Amniotic stem cell (primary cell): ENCODE measurements at places on chromosomes 11 and 22.

DNA sequence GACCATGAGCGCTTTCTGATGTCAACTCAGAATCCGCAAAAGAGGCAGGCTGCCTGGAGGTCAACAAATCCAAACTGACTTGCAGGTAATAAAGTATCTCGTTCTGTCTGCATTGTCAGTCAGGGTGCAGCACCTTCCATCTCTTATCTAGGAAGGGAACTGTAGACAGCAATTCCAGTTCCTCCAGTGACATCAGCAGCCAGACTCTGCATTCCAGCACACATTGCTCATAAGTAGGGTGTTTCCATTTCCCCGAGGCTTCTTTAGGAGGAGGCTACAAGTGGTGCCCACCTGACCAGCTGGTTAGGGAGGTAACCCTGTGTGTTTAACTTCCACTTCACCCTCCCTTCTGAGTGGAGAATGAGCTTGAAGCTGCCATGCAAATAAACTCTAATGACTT lies 53.3 kb downstream of the NTM start:
- no peak for DNase-seq

DNA sequence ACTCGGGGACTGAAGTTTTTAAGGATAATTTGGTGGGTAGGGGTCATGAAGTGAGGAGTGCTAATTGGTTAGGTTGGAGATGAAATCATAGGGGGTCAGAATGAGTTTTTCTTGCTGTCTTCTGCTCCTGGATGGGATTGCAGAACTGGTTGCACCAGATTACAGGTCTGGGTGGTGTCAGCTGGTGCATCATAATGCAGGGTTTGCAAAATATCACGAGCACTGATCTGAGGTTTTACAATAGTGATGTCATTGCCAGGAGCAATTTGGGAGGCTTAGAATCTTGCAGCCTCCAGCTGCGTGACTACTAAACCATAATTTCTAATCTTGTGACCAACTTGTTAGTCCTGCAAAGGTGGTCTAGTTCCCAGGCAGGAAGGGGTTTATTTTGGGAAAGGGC lies 46.4 kb upstream of the CALCB start:
- no peak for DNase-seq

DNA sequence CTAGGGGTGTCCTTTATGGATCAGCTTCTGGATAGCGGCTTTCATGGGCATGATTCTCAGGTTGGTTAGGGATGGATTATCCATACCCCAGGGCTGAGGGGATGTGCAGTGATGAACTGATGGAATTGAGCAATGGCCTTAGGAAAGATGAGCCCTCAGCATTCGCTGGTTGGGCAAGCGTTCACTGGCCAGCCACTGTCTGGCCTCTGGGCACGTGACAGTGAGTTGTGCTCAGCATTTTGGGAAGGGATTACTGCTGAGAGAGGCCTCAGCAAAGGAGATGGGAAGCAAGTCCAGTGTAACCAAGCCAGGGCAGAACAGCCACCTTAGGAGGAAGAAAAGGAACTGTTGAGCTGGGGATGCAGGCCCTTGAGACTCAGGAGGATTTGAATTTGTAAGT lies 17.4 kb downstream of the UBASH3B start:
- DNase-seq = no peak

GRCh38 chr11:2467695-2468055 lies 22.9 kb downstream of the KCNQ1 start:
- DNase-seq = no peak

DNA sequence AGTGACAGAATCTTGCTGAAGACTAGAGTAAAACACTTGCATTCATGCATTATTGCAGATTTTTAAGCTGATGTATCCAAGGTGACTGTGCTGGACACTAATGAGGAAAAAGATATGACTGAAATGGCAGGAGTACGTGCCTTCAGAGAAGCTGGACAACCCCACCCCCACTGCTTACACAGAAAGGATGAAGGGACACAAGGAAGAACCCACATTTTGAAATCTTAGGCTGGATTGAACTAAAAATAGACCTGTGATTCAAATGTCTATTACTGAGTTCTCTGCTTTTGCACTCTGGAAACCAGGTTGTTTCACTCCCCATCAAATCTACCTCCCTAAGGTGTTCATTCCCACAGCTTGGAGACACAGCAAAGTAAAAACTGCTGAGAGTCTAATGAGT lies 117.1 kb downstream of the KCNC1 start:
- no peak for DNase-seq

DNA sequence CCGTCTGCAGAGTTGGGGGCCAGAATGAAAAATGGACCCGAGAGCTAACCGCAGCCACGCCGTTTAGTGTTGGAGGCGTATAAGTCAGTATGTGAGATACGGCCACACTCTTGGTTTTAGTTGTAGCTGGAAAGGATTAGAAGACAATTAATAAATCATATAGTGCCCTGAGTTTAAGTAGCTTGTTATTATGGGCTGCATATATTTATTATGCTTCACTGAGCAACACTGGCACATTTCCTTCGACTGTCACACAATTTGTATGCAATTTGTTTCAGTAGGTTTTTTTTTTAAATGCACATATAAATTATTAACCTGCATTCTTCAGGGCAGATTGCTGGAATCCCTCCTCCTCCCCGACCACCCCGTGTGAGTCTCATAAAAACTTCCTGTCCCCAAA lies 56.9 kb downstream of the PKNOX2 start:
- no peak for DNase-seq

- DNase-seq = no peak
Measured at GRCh38 chr11:92330114-92330513, 105.5 kb downstream of the FAT3 start.

GRCh38 chr11:61552108-61552635 lies 28.7 kb downstream of the SYT7 start:
- no peak for DNase-seq

DNA sequence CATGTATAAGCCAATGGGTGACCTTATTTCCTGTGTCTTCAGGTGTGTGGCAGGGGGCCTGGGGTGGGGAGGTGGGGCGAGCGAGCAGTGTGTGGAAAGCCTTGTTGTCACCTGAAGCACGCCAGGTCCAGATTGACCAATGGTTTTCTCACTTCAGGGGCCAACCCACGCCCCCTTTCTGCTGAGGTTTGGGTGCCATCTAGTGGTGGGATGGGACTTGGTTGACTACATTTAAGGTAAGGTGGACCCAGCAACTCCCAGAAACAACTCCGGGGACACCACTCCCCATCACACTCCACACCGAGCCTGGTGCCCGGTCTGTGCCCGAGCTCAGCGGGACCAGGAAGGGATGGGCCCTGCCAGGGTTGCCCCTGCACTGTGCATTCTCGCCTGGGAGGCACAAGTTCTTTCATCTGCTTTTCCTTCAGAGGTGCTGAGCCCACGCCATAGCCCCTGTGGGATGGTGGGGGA lies 40.0 kb downstream of the TPCN2 start:
- peak; percentile 40 for DNase-seq

DNA sequence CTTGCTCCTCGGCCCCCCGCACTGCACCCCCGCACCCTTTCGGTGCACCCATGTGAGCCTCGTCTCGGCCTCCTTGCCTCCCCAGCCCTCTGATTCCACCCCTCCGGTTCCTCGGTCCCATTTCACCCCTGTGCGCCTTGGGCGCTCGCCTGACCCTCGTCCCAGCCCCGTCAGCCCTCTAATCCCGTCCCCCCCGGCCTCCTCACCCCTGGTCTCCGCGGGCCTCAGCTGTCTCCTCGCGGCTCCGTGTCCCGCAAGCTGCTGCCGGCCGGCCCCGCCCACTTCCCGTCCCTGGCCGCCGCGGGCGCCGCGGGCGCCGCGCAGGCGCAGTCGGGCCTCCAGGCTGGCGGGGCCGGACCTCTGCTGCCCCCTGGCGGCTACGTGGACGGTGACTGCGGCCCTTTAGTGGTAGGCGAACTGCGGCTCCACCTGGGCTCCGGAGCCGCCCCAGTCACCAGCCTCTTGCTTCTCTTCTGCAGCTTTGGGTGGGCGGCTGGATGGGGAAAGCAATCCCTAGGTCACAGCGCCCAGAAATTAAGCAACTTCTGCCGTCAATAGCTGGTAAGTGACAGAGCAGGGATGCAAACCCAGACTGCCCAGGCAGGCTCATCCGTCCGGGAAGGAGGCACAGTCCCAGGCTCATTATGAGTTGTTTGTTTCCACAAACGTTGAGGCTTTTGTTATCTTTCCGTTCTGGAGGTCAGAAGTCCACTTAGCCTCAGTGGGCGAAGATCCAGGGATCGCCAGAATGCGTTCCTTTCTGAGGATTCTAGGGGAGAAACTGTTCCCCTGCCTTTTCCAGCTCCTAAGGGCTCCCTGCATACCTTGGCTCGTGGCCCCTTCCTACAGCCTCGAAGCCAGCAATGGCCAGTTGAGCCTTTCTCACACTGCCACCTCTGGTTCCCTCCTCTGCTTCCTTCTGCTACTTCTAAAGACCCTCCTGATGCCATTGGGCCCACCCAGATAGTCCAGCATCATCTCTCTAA lies at the start of gene PPM1F:
TSS of gene PPM1F (minus strand) at position 263 of the 986 bp plus-strand sequence. CDS start 6,800 bp downstream, outside the sequence.
- DNase-seq = peak; percentile 31

DNA sequence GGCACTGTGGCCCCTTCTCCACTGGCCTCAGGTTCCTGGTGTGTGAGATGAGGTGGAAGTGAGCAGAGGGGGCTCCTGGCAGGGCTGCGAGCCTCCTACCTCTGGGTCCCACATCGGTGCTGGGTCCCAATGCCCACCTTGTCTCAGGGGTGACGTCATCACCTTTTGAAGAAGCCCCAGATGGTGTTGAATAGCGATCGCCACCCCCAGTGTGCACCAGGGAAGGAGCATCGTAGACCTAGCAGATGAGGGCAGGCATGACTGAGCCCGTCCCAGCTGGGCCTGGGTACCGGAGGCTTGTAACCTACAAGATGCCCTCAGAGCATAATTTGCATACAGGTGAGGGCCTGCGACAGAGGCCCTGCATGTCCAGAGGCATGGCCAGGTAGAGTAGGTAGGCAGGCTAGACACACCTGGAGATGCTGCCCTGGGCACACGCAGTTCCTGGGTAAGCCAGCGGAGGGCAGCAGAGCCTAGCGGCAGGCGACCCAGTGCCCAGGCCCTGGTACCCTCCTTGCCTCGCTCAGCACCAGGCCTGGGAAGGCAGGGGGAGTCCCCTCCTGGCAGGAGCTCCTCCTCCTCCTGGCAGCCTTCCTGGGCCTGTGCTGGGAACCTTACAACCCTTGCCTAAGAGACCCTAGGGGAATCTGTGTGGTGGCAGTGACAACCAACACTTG lies 52.5 kb downstream of the TPCN2 start:
- peak; percentile 53 for DNase-seq

DNA sequence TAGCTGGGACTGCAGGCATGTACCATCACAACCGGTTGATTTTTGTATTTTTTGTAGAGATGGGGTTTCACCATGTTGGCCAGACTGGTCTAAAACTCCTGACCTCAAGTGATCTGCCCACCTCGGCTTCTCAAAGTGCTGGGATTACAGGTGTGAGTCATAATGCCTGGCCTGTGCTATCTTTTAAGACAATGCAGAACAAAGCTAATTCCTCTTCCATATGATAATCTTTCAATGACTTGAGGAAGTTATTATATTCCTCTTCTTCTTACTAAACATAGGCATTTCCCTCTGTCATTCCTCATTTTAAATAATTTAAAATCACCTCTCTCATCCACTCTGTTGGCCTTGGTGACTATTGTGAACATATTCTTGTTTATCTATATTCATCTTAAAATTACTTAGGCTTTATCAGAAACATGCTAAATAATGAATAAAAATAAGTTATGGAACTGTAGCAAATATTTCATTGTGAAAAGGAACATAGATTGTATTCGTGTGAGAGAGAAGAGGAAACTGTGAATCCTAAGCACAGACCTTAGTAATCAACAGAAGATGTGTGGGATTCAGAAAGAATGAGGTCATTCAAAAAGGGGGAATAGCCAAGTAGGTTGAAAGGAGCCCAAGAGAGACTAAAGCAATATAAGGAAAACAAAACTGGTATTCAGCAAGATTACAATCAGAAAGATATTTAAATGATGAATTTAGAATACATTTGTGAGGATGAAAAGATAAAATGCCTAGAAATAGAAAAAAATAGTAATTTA lies 269.4 kb downstream of the TTC28 start:
- DNase-seq = no peak

- no peak for DNase-seq
Measured at GRCh38 chr11:109514313-109515018, 92.5 kb downstream of the C11orf87 start.

- DNase-seq = no peak
Measured at GRCh38 chr11:117191680-117192400, 7.3 kb upstream of the TAGLN start.

DNA sequence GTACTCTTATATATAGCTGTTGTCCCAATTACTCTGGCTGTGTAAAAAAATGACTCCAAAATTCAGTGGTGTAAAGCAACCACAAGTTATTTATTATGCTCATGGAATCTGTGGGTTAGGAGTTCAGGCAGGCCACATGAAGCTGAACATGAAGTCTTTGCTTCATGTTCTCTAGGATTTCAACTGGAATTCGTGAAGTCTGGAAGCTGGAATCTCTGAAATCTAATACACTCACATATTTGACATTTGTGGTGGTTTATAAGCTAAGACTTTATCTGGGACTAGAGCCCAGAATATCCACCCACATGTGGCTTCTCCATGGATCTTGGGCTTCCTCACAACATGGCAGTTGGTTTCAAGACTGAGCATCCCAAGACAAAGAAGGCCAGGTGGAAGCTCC lies 430.6 kb downstream of the MIAT start:
- no peak for DNase-seq

DNA sequence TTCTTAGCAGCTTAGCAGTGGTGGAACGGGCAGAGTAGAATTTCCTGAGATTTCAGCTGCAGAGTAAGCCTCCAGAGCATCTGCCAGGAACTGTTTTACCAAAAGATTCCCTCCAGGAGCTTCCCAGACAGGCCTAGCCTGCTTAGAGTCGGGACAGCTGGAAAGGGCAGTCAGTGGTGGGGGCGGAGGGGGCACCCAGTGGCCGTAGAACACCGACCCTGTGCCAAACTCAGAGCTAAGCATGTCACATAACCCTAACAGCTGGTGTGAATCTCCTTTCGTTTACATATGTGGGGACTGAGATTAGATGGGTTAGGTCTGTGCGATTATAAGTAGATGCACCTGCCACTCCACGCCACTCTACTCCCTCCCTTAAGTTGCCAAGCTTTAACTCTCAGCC lies 80.0 kb upstream of the CRTAM start:
- no peak for DNase-seq

- DNase-seq = no peak
Measured at GRCh38 chr11:30481330-30481729, 104.8 kb downstream of the MPPED2 start.

- DNase-seq = no peak
Measured at GRCh38 chr11:105211806-105212554, 72.4 kb upstream of the CARD18 start.

GRCh38 chr11:70326365-70326811 lies 55.9 kb downstream of the PPFIA1 start:
- DNase-seq = no peak

DNA sequence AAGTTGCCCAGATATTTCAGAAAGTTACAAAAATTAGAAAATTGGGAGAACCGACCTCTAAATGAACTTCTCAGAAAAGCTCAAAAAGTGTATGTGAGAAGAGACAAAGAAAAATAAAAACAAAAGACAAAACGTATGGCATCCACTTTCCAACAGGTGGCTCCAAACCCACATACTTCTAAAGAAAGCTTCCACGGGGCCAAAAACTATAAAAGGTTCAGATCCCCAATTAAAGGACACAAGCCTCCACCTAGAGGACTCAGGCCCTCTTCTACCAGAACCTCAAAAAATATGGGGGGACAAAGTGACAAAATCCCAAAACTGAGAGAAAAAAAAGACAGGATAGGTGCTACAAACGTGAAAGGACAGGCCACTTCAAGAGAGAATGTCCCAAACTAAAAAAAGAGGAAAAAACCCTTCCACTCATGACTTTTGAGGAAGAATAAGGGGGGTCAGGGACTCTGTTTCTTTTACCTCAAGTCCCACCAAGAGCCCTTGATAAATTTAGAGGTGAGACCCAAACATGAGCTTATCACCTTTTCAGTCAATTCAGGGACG lies 8.8 kb downstream of the SCGB2A1 start:
- DNase-seq = no peak

GRCh38 chr11:128521682-128522054 lies 65.7 kb downstream of the ETS1 start:
- no peak for DNase-seq
